ENCODE measurements at places on chromosomes 5 and 9.

GRCh38 chr5:133376986-133377385 lies 235.4 kb downstream of the FSTL4 start:
- DNase-seq = no peak

GRCh38 chr9:138017200-138017599 lies 139.6 kb downstream of the CACNA1B start:
- no peak for DNase-seq

DNA sequence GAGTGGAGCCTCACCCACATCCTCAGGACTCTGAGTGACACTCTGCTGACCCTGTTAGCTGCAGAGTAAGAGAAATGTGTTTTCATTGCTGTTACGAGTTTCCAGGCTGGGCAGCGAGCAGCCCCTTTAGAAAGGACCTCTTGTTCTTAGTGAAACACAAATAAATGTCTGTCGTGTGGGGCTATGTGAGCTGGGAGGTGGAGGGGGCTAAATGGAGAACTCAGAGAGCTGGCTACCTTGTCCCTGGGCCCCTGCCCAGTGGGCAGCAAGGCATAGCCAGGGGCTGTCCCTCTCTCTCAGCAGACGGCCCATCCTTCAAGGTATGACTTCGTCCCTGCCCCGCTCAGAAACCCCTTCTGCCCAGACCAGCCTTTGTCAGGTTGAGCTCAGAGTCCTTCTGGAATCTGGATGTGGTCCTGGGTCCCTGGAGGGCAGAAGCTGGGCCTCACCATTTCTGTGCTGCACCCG lies 10.2 kb downstream of the DCANP1 start:
- no peak for DNase-seq

- DNase-seq = no peak
Observed at GRCh38 chr5:32771037-32771436, 59.9 kb downstream of the NPR3 start.

- DNase-seq = no peak
Observed at GRCh38 chr5:1028481-1029281, 20.1 kb downstream of the NKD2 start.

- DNase-seq = no peak
Observed at GRCh38 chr9:7961076-7961475, 161.5 kb upstream of the DMAC1 start.

- peak; percentile 56 for DNase-seq
Observed at GRCh38 chr5:175796536-175797499, 74.6 kb upstream of the CPLX2 start.

DNA sequence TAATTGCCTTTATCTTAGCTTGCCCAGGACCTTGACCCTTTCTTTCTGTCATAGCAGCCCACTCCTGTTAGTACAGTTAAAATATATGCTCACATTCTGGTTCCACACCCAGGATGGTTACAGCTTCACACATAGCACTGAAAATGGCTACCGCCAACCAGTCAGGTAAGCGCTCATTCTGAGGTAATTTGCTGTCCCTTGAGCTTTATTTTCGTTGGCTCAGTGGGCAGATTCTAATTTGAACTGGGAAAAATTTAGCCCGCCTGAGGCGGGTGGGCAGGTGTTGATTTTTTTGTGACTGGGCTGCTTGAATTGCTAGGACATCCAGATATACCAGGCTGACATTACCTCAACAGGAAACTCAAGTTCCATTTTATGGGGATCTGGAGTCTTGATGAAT lies 137.5 kb downstream of the KCTD16 start:
- DNase-seq = no peak

DNA sequence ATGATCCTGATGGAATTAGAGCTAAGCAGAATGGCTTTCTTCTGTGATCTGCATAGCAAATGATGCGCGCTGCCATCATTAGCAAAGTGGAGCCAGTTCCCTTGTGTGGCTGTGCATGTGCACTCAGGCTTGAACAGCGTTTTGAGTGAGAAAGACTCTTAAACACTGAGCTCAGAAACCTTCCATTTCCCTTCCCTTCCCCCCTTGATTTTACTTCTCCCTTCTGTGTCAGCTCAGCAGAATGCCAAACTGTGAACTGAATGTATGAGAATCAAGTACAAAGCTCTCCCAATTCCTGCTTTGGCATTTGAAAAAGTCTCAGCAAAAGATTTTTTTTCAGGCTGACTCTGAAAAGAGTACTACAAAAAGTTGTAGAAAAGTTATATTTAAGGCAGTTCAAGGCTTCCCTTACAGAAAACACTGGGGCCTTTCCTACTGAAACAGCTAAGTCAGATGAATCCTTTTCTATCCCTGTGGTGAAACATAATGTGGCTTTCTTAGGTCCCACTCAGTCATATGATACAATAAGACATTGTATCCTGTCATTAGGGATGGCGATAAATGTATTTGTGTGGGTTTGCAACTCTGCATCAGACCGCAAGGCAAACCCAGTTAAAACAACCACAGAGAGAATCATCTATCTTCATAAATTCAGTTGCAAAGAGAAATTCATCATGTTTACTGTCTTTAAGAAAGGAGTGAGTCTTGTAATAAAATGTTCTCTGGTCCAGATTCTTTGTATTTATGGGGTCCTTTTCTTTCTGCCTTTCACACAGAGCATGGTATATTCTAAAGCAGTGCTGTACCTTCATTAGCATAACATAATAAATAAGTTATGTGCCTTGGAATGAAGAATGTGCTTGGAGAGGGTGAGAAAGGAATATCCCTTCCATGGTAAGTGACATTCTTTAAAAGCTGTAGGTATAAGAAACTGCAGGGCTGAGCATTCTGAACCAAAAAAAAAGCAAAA lies 222.6 kb downstream of the CAAP1 start:
- no peak for DNase-seq

DNA sequence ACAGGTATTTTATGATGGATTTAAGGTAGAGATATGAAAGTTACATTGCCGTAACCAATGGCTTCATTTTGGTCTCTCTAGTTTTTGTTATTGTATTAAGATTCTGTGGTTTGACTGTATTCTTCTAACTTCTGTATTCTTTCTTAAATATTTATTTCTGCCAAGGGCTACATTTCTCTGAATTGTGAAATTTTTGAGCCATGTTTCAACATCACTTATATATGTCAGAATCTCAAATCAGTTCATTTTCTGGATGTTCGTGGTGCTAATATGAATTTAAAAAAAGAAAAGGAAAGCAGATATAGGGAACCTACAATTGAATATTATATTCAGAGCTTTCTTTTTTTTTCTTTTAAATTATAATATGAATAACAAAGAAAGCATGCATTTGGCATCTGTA lies 142.7 kb downstream of the ANXA1 start:
- DNase-seq = no peak

DNA sequence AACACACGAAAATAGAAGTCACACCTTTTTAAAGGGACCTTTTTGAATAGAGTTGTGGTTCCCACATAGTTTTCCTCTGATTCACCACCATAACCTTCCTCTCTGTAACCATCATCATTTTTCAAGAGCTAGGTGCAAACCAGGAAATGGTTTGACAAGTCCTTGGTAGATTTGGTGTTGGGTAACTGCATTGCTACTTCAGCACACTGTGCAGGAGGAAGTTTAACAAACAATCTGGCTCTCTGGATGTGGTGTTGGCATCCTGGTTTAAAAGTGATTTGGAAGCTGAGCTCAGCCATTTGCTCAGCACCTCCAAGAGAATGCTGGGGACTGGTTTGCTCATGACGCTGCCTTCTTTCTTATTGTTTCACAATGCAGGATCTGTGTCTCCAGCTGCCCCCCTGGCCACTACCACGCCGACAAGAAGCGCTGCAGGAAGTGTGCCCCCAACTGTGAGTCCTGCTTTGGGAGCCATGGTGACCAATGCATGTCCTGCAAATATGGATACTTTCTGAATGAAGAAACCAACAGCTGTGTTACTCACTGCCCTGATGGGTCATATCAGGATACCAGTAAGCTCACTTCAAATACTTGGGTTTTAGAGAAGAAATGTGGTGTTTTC lies 213.1 kb downstream of the RFK start:
- no peak for DNase-seq

GRCh38 chr5:133688391-133688790 lies 76.0 kb upstream of the FSTL4 start:
- DNase-seq = no peak

DNA sequence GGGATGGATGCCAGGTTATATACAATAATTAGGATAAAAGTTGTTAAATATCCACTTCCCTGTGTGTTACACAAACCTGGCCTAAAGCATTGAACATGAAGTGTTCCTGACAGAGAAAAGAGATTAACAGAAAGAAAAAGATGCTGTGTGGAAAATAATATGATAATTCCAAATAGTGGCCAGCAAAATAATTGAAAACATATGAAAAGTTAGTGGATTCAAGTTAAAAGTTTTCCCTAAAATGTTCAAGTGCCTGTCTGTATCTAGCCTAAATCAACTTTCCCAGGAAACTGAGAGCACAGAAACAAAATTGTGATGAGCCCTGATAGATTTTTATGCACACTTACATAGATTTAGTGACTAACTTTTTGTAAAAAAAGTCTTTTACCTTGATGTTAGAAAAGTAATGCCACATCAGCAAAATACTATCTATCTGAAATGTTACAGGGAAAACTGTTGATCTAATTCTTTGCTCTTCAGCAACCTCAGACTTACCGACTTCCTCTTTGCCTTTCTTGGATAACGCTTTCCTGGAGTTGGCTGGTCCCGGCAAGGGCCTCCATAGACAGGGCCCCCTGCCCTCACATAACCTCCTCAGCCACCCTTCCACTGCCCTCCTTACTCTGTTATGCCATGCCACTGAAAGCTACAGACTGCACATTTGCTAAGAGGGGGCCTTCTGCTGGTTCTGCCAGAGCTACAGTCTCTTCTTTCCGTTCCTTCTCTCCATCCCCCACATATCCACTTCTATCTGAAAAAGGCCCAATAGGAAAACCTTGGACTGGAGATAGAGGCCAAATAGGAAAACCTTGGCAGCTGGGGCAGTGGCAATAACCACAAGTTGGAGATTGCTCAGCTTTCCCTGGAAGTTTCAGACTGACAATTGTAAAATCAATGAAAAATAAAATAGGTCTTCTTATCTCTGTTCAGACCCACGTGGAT lies 44.4 kb downstream of the ZNF474 start:
- no peak for DNase-seq

DNA sequence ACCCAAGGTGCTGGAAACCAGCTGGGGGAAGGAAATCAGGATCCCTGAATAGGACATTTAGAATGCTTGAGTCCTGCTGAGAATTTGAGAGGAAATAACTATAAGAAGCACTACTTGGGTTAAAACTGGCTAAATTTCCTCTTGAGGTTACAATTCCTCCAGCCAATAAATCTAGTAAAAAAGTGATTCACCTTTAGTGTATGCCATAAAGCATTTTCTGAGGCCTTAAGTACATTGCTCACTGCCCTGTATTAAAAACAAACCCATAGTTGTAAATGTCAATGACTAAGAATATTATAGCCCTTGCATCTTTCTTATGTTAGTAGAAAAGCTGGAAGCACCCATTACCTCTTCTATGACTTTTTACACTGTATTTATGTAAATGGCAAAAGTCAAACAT lies 634.7 kb upstream of the ARRDC3 start:
- no peak for DNase-seq

- DNase-seq = no peak
Observed at GRCh38 chr5:168649306-168649705, 70.1 kb upstream of the PANK3 start.

DNA sequence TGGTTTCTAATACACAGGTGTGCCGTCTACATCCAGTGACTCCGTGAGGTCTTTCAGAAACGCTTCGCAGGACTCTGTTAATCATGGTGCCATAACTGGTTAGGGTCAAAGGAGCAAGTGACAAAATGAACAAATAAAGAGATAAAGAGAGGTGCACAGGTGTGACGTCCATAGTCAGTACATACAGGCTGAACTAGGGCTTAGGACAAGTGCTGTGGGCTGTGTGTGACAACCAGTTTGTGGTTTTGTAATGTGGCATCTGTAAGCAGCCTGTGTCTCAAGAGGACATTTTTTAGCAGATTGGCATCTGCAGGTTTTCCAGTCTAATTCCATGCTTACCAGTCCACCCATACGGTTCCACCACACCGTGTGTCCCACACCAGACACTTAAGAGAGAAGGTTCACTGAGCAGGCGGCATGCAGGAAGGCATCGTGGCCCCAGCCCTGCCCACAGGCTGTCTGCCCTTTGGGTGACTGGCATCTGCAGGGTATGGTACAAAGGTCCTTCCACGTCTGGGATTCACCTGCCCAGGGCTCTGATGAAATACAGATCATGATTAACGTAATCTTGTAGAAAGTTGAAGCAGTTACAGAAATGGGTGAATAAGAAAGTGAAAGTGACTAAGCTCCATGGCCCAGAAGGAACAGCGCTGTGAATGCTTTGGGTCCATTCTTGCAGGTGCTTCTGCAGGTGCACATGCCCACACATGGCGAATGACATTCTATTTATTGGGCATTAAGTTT lies 26.9 kb downstream of the SRD5A1 start:
- DNase-seq = no peak

DNA sequence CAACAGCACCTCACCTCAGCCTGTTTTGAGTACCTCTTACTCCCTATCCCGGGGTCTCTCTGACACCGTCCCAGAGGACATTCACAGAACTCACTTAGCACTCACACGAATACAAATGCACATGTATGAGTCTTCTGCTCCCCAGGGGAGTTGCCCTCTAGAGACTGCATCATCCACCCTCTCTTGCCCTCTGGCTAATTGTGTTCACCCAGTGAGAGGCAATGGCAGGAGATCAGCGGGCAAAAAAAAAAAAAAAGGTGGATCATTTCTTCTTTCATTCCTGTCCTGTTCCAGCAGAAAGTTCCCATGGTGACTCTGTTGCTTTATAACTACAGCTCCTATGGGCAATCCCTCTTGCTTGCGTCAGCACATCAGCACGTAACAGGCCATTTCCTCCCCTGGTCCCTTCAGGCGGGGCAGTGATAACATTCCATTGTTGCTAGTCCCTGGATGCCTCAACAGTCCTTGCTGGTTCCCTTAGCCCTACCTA lies 23.5 kb upstream of the SNX2 start:
- no peak for DNase-seq

- DNase-seq = no peak
Observed at GRCh38 chr9:119126040-119126439, 243.2 kb downstream of the BRINP1 start.

DNA sequence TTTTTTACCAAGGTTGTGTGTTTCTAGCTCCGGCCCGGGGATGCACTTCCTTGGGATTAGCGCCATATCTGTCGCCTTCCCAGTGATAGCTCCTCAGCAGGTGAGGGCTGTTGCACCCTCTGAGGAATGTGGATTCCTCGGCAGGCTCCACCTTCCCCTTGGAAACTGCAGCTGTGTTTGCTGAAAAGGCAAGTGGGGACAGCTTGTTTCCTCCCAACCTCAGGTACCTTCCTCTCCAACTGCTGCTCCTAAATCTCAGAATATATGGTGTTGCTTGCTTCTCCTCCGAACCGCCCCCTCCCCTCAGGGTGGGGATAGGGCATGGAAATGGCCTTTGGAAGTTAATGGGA lies 1.3 kb downstream of the SLC1A1 start:
- no peak for DNase-seq

Measured in posterior cingulate gyrus (tissue), 11 donors.